ENCODE measurements at places on chromosomes 12 and 14.

- no peak for DNase-seq
These were observed 29.6 kb downstream of the IRF2BPL start for GRCh38 chr14:76998910-76999309.

- no peak for DNase-seq
These were observed 44.2 kb upstream of the DCD start for GRCh38 chr12:54692353-54692752.

- no peak for DNase-seq
These were observed 165.2 kb downstream of the BTG1 start for GRCh38 chr12:91980389-91980821.

DNA sequence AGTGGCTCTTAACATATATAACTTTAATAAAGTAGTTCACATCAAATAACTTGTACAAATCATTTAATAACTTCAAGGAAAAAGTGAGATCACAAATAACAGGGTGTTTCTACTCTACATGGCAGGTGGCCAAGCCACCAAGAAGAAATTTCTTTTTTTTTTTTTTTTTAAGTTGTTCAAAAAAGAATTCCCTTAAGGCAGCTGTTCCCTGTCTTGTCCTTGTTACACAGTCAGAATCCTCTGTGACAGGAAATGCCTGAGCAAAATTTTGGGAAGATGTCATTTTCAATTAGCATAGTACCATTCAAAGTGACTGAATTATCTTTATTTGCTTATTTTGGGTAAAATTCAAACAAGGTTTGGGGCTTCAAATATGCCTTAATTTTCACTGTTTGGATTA lies 79.4 kb downstream of the LIN7A start:
- DNase-seq = no peak

- no peak for DNase-seq
These were observed 146.3 kb downstream of the LRIG3 start for GRCh38 chr12:58773986-58774385.

- DNase-seq = no peak
These were observed 55.1 kb downstream of the PAWR start for GRCh38 chr12:79635676-79636075.

GRCh38 chr12:27367078-27367477 lies 34.4 kb downstream of the BMAL2 start:
- no peak for DNase-seq

DNA sequence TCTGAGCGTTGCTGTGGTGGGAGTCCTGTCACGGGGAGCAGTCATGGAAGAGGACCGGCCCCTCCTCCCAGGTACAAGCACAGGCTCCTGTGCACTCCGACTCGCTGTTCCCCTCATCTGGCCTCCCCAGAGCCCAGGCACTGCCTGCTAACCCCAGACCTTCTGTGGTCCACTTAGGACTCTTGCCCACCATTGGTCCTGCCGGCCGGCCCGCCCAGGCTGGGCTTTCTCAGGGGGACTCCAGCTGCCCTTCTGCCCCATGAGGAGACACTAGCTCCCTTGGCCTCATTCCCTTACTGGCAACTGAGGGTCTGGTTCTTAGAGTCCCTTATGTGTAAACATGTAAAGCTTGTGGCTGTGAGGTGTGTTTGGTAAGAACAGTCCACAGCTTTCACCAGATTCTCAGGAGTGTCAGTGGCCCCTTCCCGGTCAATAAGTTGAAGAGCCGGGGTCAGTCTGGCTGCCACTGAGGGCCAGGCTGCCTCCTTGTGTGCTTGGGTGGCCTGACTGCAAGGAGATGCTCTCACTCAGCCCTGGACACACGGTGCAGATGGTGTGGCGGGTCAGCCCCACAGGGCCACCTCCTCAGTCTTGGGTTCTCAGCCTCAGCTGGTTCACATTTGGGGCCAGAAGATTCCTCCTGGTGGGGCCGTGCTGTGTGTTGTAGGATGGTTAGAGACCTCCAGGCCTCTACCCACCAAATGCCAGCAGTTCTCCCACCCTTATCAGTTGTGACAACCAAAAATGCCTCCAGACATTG lies 43.6 kb downstream of the DDX51 start:
- no peak for DNase-seq

DNA sequence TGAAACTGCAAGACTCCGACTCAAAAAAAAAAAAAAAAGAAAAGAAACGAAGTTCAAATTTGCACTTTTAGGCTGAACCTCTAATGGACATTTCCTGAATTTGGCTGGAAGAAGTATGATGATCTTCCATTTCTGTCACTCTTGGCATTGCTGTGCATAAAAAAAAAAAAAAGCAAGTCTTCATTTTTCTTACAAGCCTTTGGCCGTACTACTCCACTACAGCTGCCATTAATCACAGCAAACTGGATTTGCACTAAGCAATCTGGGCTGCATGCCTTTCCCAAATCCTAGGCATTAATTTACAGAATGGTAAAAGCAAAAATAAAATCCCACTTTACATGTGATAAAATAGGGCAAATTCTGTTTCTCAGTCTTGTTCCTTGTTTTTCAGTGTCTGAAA lies 7.1 kb downstream of the CSRP2 start:
- no peak for DNase-seq

DNA sequence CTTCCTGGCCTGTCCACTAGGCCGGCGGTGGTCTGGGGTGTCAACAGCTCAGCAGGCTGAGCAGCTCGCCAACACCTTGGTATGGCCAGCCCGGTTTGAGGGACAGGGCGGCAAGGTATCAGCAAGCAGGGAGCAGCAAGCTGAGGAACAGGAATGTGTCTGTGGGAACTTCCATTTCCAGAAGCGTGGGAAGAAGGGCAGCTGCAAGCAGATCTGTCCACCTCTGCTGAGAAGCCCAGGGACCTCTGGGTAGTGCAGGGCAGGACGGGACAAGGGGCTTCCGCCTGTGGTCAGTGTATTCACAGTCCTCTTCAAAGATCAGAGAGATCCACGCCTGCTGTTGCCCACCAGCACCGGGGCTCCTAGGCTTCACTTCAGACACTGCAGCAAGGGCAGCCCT lies 36.0 kb downstream of the ACTN1 start:
- no peak for DNase-seq

- DNase-seq = no peak
These were observed 168.0 kb downstream of the PIK3C2G start for GRCh38 chr12:18429366-18429765.

All from SIG-M5 (cell line).